Effector memory CD8-positive, alpha-beta T cell (primary cell): ENCODE measurements at places on chromosomes 6 and 20.

DNA sequence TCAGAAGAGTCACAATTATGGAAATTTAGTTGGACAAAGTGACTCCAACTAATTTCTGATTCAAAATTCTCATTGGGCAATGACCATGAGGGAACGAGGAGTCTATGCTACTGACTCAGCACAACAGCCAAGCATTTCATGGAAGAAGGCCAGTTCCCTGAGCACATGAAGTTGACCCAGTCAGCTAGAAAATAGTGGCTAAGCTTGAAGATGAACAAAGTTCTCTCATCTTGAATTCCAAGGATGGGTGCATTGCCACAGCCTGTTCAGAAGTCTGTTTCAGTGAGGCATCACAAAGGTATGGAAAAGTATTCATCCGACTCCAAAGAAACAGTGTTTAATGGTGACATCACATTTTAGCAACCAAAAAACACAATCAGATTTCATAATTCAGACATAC lies 676.9 kb downstream of the HACE1 start:
- no peak for DNase-seq

- DNase-seq, result no peak
Measured at GRCh38 chr6:3643921-3644738, 107.4 kb downstream of the PXDC1 start.

DNA sequence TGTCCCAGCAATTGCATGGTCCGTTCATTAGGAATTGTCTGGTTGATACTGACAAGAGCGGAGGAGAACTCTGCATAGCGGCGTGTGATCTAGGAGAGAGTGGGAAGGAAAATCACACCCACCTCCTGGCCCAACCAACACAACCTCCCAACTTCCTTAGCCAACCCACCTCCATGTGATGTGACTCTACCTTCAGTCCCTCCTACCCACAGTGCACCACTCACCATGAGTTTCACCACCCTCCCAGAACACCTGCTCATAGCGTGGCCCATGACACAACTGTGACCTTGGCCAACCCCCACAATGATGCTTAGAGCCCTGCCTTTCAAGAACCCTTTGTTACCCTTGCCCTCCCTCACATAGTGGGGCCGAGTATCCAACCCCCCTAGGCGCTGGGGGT lies 7.7 kb downstream of the VPS52 start:
- DNase-seq, result no peak

- DNase-seq, result no peak
Measured at GRCh38 chr20:61967300-61967699, 98.4 kb downstream of the TAF4 start.

GRCh38 chr6:11805259-11806053 lies 26.9 kb upstream of the ADTRP start:
- DNase-seq, result no peak

DNA sequence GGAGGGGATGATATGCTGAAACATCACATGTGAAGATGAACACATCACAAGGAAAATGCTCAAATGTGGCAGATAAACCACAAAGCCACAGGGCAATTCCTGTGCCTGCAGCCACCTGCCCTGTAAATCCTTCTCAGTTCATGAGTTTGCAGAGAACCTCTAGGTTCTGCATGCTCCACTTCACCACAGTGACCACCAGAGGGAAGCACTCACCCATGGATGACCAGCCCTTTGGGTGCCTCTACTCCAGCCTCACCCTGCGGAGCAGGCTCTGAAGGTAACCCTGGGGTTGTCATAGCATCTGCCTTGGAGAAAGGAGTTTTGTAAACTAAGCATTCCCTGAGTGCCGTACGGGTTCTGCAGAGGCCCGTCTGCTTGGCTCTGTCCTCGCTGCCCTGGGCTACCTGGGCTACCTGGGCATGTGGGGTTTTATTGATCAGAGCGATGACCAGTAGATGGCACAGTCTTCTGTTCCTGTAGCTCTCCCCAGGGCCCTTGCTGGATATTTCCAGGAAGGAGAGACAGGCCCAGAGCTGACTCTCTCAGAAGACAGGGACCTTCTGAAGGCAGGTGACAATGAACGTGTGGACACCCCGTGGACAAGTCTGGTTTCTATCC lies 31.7 kb upstream of the CST1 start:
- DNase-seq, result no peak

DNA sequence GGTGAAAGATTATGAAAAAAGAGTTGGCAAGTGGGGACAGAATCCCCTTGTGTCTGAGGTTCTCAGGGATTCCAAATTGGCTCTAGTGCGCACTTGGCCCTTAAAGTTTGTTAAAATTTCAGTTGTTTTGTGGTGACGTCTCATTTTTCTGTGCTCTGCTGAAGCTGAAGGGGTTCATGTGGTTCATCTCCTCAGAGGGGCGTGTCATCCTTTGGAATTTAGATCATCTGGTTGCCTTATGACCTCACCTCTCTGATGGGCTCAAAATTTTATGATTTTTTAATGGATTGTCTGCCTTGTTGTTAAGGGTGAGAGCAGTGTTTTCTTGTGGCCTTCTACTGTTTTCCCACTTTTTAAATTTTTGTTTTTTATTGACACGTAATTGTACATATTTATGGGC lies 20.3 kb downstream of the CYB5R4 start:
- no peak for DNase-seq

GRCh38 chr6:91020744-91021143 lies 433.9 kb upstream of the MAP3K7 start:
- DNase-seq, result no peak

DNA sequence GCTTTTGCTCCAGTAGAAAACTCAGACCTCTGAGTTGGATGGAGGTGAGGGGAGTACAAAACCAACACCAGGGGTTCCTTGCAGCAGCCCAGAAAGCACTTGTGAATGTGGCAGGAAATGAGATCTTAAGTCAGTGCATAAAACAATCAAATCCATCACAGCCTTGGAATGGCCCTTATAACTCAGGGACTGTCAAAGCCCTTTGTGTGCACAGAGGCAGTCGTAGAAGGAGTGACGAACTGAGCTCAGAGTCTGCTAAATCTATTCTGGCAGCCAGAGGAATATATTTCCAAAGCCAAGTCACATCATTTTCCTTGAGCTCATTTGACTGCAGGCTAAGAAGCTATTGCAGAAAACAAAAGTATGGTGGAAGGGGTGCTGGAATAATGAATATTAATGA lies 676.6 kb downstream of the DHX35 start:
- no peak for DNase-seq

DNA sequence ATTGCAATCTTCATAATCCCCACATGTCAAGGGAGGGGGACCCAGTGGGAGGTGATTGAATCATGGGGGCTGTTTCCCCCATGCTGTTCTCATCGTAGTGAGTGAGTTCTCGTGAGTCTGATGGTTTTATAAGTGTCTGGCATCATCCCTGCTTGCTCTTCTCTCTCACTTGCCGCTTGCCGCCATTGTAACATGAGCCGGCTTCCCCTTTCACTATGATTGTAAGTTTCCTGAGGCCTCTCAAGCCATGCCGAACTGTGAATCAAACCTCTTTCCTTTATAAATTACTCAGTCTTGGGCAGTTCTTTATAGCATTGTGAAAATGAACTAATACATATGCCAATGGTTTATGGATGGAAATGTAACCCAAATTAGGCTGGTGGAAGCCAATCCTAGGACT lies 109.4 kb upstream of the AKAP12 start:
- no peak for DNase-seq

DNA sequence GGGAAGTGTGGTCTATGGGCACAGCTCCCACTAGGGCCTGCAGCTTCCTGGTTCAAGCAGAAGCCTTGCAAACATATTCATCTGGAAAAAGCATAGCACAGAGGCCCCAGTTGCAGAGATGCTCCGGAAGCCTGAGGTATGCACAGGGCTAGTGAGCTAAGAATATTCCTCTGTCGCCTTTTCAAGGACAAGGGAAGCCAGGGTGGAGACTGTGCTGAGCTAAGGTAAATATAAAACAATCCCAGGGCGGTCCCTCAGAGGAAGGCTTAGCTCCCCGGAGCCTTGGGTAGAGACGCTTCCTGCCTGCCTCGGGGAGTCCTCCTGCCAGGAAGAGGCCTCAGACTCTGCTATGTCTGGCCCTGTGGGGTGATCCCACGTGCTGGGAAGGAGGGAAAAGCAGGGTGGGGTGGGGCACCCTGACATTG lies 134.8 kb upstream of the FOXA2 start:
- DNase-seq, result no peak

GRCh38 chr6:149032599-149033405 lies 284.7 kb upstream of the TAB2 start:
- no peak for DNase-seq

DNA sequence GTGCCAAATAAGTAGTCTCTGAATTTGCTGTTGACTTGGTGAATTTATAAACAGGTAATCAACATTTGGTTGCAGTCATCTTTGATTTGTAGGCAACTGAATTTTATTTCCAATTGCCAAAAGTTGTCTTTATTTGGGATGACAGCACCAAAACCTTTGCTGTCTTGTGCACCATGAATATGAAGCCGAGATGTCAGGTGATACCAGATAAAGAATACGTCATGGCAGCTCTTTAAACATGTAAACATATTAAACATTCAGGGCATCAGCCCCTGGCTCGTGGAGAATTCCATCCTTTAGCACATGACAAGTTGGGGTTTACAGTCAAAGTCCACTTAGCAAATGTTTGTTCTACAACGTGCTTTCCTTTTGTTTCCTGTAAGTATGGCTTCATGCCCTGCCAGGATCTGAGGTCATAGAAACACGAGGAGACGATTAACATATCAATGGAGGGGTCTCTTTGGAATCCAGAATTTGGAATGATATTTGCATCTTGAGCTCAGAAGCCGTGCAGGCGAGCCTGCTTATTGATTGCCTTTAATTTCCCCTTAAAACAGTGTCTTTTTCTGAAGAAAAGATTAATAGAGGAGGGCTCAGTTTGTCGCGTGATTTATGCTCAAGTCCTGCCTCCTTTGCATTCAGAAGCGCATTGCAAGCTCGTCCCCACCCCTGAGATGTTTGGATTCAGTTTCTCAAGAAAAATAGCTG lies 170.2 kb upstream of the ZNF217 start:
- DNase-seq, result no peak
